ENCODE measurements at places on chromosomes 2 and 18. TPM values are rescaled to one million over a fixed set of nuclear protein-coding genes. Genes with fewer than 3 reads are reported as not detected.

RAMP1 gene
- 72.6 TPM for polyA plus RNA-seq

CCDC142 gene
- 3.2 TPM for polyA plus RNA-seq

LIPT1 gene
- 12.6 TPM for polyA plus RNA-seq

NOL4 gene
- 3.7 TPM for polyA plus RNA-seq

HOXD13 gene
- not detected for polyA plus RNA-seq

ITPRIPL1 gene
- polyA plus RNA-seq = 0.40 TPM

PAIP2B gene
- polyA plus RNA-seq = 1.0 TPM

RSAD2 gene
- polyA plus RNA-seq = 3.9 TPM

ATRAID gene
- 190 TPM for polyA plus RNA-seq

CCDC74B gene
- polyA plus RNA-seq = 22.5 TPM

IL37 gene
- polyA plus RNA-seq = not detected

SERPINB12 gene
- not detected for polyA plus RNA-seq

DIPK1C gene
- polyA plus RNA-seq = not detected

C2orf66 gene
- polyA plus RNA-seq = 1.2 TPM

MSH6 gene
- 12.4 TPM for polyA plus RNA-seq

IL36B gene
- not detected for polyA plus RNA-seq

Measured in adrenal gland (tissue), 19 donors.